ENCODE measurements at places on chromosomes 5 and 9.

DNA sequence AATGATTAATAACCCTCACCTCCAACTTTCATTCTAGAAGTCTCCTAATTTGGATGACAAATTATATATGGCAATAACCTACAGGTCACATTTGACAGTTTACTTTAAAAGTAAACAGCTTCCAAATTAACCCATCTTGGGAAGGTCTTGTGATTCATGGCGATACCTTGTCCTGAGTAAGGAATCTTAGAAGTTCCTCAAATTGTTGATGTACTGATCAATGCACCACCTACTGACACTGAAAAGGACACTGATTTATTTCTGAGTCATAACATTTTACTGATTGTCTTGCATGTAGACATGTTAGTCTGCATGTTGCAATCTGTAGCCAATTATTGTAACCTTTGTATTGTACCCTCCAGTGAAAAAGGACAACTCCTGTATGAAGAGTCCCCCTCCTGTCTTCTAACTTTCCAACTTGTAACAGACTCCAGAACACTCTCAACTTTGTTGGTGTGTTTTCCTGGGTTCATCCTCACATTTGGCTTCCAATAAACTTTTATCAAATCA, 16.0 kb upstream of the SLC22A5 start:
- DNase-seq = no peak

DNA sequence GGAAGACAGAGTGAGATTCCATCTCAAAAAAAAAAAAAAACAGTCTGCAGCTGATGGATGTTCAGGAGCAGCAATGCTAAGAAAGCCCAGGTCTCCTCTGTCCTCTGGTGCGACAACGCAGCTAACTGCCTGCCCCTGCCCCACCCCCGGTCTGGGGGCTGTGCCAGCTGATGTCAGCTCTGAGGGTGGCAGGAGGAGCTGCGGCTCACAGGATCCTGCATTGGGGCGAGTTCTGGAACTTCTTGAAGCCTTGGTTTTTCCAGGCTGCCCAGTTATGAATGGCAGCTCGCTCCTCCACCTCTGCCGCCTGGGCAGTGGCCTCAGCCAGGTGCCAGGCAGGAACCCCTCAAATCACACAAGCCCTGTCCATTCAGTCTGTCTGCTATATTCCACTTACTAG, 113.5 kb downstream of the ROR2 start:
- DNase-seq = no peak

DNA sequence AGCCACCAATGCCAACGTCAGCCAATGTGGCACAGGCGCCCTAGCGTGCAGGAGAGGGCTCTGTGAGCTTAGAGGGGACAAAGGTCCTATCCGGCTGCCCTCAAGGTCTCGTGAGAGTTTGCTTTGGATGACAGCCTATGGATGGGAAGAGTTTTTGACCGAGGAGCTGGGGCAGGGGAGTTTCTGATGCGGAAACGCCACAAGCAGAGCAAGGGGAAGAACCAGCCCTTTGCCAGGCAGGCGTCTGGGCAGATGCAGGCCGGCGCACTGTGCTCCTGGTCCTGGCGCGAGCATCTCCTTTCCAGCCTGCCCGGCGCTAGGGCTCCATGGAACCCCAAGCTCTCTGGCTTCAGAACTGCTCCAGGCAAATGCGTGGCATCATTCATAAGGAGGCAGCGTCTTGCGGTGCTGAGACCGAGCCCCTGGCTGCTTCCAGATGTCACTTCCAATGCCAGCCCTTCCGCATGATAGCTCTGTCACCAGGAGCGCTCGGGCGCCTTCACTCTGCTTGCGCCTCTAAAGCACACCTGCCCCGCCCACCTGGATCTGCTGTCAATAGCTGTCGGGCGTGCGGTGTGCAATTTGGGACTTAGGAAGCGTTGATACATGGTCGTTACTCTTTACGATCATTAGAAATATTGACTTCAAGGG, 374.9 kb upstream of the IRX1 start:
- no peak for DNase-seq

DNA sequence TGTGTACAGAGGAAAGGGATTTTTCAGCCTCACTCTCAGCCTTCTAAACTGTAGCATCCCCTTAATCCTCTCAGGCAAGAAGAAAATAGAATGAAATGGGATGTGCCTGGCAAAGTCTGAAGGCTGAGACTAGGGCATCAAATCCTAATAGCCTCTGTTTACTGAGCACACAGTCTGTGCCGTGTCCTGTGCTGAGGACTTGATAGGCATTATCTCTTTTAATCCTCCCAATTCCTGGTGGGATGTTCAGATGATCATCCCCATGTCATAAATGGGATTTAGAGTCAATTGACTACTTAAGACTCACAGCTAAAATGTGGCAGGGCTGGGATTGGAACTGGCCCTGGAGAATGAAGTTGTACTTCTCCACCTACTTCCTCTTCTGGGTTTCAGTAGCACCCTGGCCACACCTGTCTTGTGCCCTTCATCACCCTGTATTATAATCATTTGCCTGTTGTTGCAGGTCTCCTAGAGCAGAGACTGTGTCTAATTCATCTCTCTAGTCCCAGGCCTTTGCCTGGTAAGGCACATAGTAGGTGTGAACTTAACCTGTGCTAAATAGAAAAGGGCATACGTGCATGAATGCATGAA, 81.0 kb downstream of the WWC1 start:
- DNase-seq = no peak

DNA sequence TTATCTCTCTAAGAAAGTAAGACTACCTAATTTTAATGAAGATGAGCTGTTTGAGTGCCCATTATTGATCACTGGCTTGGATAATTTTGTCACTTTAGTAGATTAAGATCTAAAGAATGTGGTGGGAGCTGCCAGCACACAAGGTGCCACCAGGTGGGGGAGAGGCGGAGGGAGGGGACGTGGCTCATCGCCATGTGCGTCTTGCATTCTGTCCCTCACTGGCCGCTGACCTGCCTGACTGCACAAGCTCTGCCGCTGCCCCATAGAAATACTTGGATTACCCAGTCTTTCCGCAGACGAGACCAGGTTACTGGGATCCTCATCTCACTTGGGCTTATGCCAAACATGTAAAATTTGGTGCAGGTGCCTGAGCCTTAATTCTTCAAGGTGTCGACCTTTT, 37.6 kb downstream of the RHOBTB3 start:
- DNase-seq = no peak

- no peak for DNase-seq
These were observed 70.9 kb downstream of the EGFLAM start for GRCh38 chr5:38329132-38329715.

DNA sequence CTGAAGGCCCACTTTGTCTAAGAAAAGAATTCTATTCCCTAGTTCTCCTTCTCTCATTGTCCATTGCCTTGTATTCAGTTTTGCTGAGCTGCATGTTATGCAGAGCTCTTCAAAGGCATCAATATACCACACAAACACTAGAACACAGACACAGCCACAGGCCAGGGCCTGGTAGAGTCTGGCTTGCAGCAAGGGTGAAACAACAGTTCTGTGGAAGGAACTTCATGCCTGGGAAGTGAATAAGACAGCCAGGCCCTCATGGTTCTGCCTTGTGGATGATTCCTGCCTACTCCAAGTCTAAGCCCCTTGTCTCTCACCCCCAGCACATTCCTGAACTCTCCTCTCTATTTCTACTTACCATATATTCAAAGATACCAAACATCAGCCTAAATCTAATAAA, 30.8 kb downstream of the KLHL3 start:
- DNase-seq = no peak

- no peak for DNase-seq
These were observed 14.4 kb upstream of the SCGB3A1 start for GRCh38 chr5:180605554-180606214.

DNA sequence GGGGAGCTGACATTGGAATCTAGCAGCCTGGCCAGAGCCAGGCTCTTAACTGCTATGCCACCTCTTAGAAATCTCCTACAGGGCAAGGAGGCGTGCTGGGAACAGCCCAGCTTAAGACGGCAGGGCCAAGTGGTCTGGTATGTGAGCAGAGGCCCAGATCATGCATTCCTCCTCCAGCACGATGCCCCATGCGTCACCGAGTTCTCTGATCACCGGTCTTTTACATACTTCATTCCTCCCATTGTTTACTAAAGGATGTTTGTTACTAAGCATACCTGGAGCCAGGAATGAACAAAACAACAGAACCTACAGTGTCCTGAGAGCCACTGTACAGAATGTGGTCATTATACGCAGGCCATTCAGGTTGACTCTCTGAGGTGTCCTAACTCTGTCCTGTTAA, 73.8 kb downstream of the TRIO start:
- DNase-seq = no peak

DNA sequence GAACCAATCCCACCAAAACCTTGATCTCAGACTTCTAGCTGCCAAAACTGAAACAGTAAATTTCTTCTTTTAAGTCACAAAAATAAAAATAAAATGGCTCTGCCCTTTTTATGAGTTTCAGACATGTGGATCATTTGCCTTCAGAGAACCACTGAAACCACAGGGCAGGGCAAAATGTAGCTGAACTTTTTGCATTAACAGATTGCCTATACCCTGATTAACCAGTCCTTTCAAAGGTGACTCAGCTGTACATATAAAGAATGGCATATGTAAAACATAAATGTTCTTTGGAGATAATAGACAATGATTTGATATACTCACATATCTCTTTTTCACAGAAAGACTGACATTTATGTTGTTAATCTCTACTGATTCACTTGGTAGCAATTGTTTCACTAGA, 187.1 kb upstream of the GRIN3A start:
- no peak for DNase-seq

DNA sequence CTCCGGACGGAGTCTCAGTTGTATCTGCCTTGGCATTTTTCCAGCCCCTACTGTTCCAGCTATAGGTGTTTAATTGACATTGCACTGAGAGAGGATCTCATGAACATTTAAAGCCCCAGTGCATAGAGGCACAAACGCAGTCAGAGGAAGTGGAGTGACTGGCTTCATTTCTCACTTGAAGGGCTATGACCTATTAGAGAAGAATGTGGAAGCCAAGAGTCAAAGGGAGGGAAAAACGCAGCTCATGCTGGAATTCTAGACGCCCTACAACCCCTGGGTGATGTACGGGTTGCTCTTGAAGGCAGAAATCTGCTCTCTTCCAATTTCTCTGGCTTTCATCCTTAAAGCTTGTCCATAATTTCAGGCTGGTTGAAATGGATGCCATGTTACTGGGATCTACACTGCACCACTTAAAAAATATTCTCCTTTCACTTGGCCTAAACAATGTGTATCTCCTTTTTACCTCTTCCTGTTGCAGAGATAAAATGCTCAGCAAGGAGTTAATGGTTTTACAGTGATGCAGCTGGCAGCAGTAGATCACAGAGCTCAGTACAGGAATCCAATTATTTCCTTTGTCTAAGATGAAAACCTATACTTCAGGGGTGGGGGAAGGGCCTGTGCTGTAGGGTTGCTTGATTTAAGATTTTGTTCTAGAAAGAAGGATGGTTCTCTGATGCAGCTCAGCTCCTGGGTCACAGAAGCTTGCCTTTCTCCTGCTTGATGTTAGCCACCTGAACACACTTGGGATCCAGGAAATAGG, 61.8 kb upstream of the MAMDC2 start:
- DNase-seq = peak; percentile 26

GRCh38 chr5:172830876-172831662, 3.0 kb upstream of the ERGIC1 start:
- peak; percentile 47 for DNase-seq

DNA sequence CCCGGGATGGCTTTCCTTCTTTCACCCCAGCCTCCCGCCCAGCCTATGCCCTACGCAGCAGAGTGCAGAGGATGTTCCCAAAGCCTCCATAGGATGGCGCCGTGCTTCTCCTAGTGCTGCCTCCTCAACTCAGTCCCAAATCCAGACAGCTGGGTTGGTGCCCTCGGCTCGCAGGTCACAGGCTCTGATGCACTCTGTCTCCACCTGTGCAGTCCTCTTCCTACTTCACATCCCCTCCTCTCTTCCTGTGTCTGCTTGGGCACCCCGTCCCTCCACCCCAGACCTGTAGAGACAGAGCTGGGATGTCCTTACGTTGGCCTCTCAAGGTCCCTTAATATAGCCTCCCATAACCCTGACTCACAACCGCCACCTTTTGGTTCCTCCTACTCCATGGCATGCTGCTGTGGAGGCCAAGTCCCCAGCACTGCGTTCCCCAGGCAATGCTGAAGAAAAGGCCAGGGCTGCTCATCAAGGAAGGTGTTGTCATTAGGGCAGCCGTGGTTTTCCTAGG, 314.4 kb downstream of the GADD45G start:
- no peak for DNase-seq

DNA sequence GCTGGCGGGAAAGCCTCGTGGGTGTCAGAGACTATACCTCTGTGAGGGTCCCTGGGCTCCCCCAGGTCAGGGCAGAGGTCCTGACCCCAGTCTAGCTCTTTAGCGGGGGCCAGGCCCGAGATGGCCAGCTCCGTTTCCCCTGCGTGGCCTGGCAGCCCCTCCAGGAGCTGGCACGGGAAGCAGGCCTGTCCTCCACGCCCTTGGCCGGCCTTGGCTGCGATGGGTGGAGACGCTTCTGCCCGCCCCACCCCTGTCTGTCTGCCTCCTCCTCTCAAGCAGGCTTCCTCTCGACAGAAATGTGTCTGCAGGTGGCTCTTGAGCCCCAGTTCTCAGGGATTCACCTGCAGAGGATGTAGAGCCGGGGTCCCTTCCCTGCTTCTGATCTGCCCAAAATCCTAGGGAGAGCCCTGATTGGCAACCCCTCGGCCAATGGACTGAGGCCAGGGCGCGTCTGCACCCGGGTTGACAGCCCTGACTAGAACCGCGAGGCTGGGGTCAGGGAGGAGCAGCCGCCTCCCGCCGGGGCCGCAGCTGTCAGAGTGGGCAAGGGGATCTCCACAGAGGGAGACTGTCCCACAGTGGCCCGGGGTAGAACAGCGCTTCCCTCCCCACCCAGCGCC, 2.6 kb upstream of the GRIN1 start:
- DNase-seq = no peak

- no peak for DNase-seq
These were observed 154.9 kb downstream of the FAM174A start for GRCh38 chr5:100690036-100690560.

DNA sequence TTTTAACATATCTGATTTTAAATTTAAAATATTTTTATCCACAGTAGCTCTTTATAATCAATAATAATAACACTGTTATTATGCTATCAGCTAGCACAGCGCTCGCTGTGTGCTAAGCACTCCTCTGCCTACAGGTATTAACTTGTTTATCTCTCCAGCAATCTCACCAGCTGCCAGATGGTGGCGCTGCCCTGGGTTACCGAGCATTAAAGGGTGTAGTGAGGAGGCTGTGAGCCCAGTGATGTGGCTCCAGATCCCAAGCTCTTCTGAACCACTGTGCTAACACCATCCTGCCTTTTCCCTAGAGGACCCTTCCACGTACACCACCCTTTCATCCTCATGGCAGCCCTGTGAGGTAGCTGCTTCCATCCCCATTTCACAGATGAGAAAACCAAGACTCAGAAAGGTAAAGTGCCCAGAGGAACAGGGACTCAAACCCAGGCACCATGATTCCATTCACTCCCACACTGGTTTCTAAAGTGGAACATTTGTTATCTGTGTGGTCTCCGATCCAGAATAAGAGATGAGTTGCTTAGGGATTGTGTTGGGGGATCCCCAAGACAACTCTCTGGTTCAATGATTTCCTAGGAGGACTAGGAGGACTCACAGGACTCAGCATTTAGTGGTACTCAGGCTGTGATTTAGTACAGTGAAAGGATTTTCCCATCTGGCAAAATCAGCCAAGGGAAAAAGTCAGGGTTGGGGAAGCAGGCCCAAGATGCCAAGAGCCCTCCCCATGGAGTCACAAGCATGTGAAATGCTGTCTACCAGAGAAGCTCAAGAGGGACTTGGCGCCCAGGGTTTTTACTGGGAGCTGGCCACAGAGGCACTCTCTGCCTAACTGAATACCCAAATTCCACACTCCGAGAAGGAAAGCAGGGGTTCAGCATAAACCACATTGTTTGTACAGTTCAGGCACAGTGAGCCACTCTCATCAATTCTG, 7.0 kb downstream of the IGFBPL1 start:
- no peak for DNase-seq

- DNase-seq = no peak
These were observed 201.2 kb upstream of the CDKN2B start for GRCh38 chr9:22210262-22210661.

Measured in non-pigmented ciliary epithelial cell (primary cell).